Stimulated activated CD8-positive, alpha-beta memory T cell treated with anti-CD3 and anti-CD28 coated beads, Interleukin-4, amount 100 ng/mL, for 4 hours (primary cell): ENCODE measurements at places on chromosomes 6 and 20.

- no peak for DNase-seq
Observed at GRCh38 chr6:123189816-123190215, 193.8 kb downstream of the CLVS2 start.

GRCh38 chr20:10708351-10709185, 34.8 kb upstream of the JAG1 start:
- no peak for DNase-seq

DNA sequence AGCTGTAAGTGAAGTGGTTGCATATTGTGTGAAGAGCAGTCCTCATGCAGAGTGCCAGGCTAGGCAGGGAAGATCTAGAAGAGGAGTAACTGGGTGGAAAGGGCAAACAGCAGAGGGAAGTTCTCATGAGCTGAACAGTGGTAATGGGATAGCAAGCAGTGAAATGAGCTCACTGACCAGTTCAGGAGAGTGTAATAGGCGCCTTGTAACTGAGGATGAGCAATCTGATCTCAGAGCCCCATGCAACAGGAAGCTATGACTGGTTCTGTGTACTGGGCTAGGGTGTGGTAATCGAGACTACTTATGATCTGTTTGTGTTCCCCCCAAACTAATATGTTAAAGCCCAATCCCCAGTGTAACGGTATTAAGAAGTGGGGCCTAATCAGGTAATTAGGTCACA, 98.6 kb downstream of the RFX6 start:
- DNase-seq: no peak

- DNase-seq: no peak
Observed at GRCh38 chr6:110329348-110329713, 28.8 kb downstream of the METTL24 start.

GRCh38 chr6:29723262-29723665, at the start of gene HLA-F:
HLA-F (plus strand) TSS chr6:29723434; CDS start chr6:29723464, 30 bp downstream.
- peak; percentile 72 for DNase-seq

- no peak for DNase-seq
Observed at GRCh38 chr6:39339096-39339867, 16.8 kb upstream of the KCNK16 start.

DNA sequence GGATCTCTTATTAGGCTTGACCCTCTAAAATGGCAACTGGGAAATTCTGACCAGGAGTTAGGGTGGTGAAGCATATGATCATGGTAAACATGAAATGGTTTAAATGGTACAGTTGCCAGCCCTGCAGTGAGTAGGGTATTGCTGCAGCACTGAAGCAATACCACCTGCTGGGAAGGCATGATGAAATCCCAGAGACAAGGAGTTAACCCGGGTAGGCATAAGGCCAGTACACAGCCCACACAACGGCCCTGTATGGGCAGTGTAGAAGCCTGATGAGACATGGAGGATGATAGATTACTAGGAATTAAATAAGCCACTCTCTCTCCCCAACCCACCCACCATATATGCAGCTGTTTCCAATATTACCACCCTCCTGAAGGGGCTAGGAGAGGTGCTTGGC, 197.4 kb upstream of the MOCS1 start:
- no peak for DNase-seq

DNA sequence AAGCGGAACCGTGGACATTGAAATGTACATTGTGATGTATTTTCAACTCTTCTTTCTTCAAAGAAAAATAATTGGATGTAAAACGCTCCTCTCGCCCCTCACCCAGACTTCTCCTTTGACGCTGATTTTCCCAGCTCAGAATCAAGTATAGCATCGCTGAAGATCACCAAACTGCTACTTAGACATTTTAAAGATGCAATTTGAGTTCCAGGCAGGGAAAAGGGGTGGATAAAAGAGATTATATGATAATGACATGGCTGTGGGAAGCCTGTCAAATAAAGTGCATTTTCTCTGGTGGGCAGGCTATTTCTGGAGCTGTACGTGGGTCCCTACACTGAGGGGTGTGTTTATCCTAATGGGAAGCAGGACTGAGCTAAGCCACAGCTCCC, 240.4 kb downstream of the CDC5L start:
- no peak for DNase-seq

DNA sequence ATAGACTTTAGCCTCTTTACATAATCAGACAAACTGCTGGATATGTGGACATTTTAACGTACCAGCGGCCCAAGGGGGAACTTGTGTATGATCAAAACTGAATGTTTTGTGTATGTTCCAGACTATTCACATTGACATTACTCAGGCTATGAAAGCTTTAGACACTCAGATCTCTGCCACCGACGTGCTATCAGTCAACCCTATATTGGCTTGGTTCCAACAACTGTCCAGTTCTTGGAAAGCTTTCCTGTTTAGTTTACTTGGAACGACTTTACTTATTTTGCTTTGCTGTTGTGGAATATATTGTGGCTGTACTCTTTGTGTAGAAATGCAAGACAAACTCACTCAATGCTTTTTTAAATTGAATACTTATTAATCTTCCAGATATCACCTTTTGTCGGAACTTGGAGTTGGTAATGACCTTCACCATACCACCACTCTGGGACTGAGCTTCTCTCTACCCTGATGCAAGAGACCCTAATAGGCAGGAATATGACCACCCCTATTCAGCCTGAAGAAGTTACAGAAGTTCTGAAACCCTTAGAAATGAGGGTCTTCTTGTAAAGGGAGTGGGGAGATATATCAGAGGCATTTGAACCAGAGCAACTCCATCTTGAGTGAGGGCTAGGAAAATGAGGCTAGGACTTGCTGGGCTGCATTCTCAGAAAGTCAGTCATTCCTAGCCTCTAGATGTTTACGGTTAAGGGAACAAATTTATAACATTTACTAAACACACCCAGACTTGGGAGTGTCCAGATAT, 49.0 kb upstream of the PAX1 start:
- DNase-seq: no peak

DNA sequence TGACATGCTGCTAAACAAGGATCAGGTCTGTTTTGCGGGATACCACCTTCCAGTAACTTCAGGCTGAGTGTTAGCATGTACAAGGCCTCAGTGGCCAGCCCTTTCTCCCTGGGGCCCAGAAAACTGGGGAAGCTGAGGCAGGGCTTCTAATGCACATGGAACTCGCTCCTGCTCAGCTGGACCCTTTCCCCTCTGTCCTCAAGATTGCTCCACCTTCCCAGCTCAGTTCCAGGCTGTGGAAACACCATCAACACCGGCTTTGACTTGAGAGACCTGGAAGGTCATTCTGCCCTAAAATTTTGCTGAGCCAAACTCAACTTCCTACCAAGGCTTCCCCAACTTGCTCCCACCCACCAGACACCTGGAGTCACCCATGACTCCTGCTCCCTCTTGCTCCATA, 4.2 kb upstream of the BLCAP start:
- no peak for DNase-seq

DNA sequence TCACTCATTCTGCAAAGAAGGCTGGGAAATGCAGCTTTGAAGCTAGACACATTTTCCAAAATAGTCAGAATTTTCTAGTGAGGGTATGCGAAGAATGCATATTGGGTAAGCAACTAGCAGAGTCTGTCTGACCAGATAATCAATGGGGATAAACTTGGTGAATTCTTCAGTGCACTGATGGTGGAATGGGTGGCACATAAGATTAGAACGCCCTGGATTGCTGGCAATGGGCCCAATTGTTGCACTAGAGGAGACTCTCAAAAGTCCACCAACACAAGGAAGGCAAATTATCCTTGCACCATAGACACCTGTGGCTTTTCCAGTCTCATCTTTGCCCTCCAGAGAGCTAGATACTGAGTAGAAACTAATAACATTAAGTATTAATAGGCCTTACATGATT, 167.6 kb downstream of the PTPRT start:
- no peak for DNase-seq

DNA sequence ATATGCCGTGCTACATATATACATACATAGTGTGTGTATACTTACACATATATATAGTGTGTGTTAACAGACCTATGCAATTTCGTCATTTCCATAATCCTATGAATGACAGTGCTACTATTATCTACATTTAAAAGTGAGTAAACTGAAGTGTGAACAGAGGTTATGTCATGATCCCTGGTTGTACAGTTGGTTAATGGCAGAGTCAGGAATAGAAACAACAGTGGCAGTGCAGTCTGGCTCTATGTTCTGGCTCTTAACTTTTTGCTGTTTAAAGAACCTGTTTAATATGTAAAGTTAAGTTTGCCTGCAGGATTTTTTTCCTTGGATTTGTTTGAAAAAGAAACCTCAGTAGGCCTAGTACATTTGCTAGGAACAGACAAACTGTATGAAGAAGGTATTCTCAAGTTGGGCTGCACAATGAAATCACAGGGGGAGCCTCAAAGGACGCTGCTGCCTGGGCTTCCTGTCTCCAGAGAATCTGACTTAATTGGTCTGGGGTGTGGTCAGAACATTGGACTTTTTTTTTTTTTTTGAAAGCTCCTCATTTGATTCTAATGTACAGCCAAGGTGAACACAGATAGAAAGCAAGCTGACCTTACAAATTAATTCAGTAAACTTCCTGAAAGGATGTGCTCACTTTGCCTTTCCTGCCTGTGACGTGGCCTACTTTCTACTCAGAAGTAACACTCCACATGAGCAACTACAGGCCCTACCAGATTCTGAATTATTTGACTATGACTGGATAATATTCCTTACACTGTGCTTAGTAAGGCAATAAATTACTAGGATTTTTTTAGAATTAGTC, 29.4 kb downstream of the PLCB1 start:
- no peak for DNase-seq

DNA sequence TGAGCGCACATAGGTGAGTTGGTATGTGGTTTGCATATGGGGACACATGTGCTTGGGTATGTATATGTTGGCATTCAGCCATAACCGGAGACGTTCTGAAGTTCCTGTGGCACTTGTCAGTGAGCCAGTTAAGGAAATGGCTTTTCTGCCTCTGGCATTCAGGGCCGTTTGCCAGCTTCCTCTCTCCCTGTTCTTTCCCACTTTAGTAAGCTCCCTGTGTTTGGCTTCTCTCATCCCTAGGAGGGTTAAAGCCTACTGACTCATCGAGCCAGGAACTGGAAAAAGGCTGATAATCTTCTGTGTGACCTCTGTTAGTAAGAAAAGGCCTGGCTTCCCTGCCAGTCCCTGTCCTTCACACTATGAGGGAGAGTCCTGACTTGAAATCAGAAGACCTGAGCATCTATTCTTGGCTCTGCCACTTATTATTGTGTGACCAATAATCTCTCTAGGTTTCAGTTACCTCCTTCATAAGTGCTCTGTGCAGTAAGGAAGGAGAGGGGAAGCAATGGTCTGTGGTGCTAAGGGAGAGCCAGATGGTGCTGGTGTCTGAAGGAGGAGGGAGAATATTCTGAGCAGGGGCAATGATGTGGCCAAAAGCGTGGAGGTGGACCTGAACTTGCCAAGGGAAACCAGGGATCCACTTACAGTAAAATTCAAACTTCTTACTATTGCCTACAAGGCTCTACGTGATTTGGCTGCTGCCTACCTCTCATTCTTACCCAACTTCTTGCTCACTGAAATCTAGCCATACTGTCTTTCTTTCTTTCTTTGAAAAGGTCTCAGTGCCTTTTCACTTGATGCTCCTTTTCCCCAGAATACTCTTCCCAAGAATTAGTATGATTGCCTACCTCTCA, 31.4 kb downstream of the ACSS2 start:
- DNase-seq: no peak

DNA sequence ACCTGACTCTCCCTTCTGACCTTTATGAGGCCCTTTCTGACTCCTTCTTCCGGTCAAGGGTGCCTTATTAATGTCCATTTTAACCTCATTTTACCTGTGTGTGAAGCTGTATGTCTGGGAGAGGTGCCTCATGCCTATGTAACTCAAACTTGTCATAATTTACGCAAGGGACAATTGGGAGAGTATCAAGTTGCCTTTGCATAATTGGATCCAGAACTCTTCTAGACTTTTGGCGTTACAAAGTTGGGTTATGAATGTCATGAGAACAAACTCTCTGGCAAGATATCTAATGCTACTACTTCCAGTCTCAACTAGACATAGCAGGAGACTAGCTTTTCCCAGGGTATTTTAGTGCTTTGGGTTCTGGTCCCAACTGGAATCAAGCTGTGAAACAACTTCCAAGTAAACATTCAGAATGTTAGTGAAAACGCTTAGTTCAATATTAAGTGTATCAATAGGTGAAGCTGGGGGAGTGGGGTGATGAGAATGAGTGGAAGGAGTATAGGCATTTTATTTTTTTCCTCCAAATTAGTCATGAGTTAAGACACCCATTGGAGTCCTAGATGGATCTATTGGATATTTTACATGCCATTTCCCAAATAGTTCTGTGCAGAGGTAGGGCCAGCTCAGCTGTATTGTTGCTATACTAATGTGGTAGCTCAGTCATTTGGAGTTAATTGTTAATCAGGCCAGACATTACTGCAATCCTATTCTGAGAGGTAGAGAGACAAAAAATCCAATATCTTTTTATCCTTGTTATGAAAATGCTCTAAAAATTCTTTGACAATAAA, 159.9 kb downstream of the TFAP2B start:
- DNase-seq: no peak

DNA sequence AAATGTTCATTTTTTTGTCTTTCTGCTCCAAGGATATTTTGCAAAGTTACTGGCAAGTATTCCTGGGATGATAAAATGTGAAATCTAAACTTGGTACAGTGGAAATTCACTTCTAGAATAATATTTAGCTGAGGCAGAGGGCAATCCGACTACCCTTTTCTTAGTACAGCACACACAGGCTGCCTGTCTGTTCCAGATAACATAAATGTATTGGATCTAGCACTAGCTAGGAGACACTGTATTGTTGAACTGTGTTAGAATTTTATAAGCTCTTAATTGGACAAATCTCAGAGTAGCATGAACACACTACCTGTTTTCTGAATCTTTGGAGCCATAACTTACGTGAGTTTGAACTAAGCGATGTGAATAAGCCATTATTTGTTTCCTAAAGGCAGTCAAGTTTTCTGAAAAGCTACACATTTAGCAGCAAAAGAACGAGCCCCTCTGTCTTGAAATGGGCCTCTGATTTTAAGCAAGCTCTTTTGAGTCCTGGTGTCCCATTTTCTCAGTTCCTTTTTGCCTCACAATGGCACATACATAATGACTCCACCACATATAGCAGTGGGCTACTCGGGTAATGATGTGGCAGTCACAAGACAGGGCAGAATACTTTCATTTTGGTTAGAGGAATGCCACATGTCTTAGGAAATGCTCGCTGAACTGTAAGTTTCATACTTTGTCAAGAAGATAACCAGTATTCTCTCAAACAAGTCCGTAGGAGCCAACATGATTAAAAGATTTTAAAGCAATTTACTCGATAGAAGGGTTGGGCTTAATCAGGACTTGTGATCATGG, 116.5 kb upstream of the ESR1 start:
- DNase-seq: no peak

DNA sequence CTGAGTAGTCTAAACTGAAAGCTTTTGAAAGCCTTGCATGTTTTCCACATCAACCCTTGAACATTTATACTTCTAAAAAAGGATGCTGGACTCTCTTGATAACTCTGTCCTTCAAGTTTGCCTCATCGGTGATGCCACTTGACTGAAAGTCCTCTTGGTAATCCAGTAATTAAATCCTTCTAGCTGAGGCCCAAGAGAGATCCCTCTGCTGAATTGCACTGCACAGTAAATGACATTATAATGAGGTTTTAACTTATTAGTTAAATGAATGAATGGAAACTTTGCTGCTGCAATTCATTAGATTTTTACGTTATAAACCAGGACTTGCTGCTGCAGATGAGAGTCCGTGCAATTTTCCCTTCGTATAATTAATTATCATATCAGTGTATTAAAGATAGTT, 363.9 kb upstream of the FLRT3 start:
- no peak for DNase-seq

- DNase-seq: no peak
Observed at GRCh38 chr20:53379014-53379832, 214.4 kb downstream of the ZNF217 start.

- DNase-seq: no peak
Observed at GRCh38 chr6:142271476-142271875, 30.3 kb upstream of the ADGRG6 start.

- no peak for DNase-seq
Observed at GRCh38 chr20:3014179-3014578, 29.2 kb upstream of the GNRH2 start.
